ENCODE measurements at places on chromosomes 2 and 18. TPM values are rescaled to one million over a fixed set of nuclear protein-coding genes. Genes with fewer than 3 reads are reported as not detected.
A peak's percentile ranks its signal among the peaks of the same experiment; 100 is the strongest.

GRCh38 chr2:150355440-150355839, 132.0 kb downstream of the RND3 start:
- H3K27ac ChIP-seq, result no peak overlapping the region
- no peak for DNase-seq
- H3K4me1 ChIP-seq, result no peaks in the 10 kb centered on the region
- H3K27me3 ChIP-seq, result no peaks in the 10 kb centered on the region

GRCh38 chr2:26251893-26252292, 7.2 kb downstream of the HADHB start:
- no peaks in the 10 kb centered on the region for H3K27me3 ChIP-seq
- H3K27ac ChIP-seq, result no peak overlapping the region
- no peak overlapping the region for H3K4me3 ChIP-seq
- no peaks in the 10 kb centered on the region for H3K36me3 ChIP-seq

GRCh38 chr2:37585295-37585908, 86.0 kb downstream of the CDC42EP3 start:
- no peaks in the 10 kb centered on the region for H3K27me3 ChIP-seq

DNA sequence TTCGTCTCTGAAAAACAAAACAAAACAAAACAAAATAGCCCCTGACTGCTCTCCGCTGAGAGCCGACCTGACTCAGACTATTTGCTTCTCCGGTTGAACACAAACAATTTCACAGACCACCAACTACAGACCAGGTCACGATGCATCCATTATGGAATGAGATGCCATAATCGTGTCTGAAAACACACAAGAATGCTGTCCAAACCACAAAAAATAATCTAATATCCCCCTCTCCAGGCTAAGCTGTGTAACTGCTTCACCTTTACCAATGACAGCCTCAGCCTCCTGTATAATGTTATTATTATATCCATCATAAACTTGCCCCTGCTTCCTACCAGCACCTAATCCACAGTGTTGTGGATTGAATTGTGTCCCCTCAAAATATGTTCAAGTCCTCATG, 114.7 kb downstream of the DNAH6 start:
- H3K36me3 ChIP-seq, result no peaks in the 10 kb centered on the region
- no peak for DNase-seq
- no peak overlapping the region for H3K4me3 ChIP-seq
- H3K27me3 ChIP-seq, result no peaks in the 10 kb centered on the region

DNA sequence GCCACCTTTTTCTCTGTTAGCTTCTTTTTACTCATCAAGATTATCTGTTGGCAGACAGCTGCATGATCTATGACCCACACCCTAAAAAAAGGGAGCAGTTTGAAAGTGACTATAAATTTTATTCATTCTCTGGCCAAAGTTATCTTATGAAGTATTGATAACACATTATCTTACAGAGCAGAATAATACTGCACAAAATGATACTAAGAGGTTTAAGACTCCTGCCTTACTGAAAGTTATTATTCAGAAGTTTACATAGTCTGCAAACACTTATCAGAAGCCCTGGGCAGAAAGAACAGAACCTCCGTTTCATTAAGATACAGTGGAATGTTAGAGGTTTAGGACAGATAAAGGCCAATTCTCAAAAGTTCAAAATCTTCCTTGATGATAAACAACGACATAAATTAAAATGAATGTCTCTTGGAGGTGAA, 78.2 kb downstream of the ZEB2 start:
- no peak overlapping the region for H3K27ac ChIP-seq
- no peak overlapping the region for H3K4me3 ChIP-seq
- H3K36me3 ChIP-seq, result no peaks in the 10 kb centered on the region
- no peaks in the 10 kb centered on the region for H3K27me3 ChIP-seq

GRCh38 chr2:216202626-216203250, 93.6 kb downstream of the XRCC5 start:
- no peaks in the 10 kb centered on the region for H3K4me1 ChIP-seq
- DNase-seq, result no peak
- H3K36me3 ChIP-seq, result peaks cover 9% of the 10 kb centered on the region
- no peak overlapping the region for H3K4me3 ChIP-seq
- no peak overlapping the region for H3K27ac ChIP-seq
- no peaks in the 10 kb centered on the region for H3K27me3 ChIP-seq

DNA sequence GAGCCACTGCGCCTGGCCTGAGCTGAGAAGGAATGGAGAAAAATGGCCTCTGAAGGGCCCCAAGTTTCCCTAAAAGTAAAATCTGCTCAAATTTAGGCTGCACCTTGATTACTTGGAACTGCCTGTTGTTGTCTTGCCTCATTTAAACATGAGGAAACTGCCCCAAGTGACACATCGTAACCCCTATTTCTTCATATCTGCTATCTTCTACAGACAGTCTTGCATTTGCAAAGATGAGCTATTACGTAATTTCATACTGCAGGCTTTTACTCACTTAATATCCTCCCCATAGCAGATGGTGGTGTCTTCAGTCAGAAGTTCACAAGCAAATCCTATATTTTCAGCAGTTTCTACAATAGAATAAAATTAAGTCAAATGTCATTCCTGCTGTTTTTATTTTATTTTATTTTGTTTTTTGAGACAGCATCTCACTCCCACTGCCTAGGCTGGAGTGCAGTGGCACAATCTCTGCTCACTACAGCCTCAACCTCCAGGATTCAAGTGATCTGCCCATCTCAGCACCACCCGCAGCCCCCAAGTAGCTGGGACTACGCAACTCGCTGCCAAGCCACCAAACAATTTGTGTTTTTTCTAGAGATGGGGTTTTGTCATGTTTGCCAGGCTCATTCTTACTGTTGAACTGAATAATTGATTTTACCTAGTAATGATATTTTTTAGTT, 45.3 kb upstream of the NARS1 start:
- H3K4me1 ChIP-seq, result no peaks in the 10 kb centered on the region
- no peak overlapping the region for H3K27ac ChIP-seq
- H3K4me3 ChIP-seq, result no peak overlapping the region
- H3K36me3 ChIP-seq, result no peaks in the 10 kb centered on the region

- H3K27me3 ChIP-seq, result no peaks in the 10 kb centered on the region
- no peak overlapping the region for H3K27ac ChIP-seq
- no peaks in the 10 kb centered on the region for H3K4me1 ChIP-seq
- H3K36me3 ChIP-seq, result no peaks in the 10 kb centered on the region
- no peak for DNase-seq
Observed at GRCh38 chr2:54678719-54679118, 44.7 kb upstream of the EML6 start.

DNA sequence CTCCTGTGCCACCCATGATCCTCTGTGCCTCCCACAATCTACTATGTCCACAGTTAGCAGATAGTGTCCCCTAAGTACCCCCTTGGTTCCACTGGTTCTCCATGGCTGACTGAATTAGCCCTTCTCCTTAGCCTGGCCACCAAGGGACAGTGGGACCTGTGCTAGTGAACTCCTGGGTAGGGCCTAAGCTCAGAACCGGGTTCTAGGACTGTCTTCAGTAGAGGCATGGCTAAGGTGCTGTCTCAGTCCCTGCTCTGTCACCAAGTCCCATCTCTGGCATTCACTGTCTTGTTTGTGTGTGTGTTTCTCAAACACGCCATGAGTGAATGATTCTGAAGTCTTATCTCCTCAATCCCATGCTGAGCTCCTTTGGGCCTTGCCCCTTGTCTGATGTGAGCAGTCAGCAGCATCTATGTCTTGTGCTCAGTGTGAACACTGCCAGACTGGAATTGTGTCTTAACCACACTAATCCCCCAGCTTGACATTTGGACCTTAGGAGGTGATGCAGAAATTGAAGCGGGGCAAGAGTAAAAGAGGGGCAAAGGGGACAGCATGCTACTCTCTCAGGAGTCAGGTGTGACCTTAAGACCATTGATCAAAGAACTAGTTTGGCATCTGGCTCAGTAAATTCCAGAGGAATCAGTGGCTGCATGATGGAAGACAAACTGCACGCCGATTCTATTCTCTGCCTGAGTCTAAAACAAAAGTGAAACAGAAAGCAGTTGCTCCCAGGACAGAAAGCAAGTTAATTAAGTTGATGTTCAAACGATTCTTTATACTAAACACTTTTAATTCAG, 190.5 kb downstream of the ALPK2 start:
- H3K4me1 ChIP-seq, result peaks cover 4% of the 10 kb centered on the region
- H3K4me3 ChIP-seq, result peak overlapping the region; percentile 9
- no peak overlapping the region for H3K27ac ChIP-seq

DNA sequence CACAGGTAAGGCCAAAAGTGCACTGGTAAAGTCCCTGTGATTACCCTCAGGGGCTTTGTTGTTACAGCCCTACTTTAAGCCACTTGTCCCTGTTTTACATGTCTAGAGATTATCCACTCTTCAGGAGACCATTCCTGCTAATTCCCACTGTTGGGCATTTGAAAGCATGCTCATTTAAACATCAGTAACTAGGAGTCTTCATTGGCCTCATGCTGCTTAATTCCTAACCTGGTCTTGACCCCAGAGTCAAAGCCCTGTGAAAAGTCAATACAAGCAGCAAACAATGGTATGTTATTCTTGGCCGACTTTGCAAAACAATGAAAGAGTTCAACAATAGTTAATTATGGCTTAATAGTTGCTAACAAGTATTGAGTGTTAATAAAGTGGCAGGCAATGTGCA, 23.2 kb downstream of the AFF3 start:
- H3K36me3 ChIP-seq, result no peaks in the 10 kb centered on the region
- H3K27ac ChIP-seq, result no peak overlapping the region
- H3K4me1 ChIP-seq, result no peaks in the 10 kb centered on the region
- H3K4me3 ChIP-seq, result no peak overlapping the region
- no peak for DNase-seq

DNA sequence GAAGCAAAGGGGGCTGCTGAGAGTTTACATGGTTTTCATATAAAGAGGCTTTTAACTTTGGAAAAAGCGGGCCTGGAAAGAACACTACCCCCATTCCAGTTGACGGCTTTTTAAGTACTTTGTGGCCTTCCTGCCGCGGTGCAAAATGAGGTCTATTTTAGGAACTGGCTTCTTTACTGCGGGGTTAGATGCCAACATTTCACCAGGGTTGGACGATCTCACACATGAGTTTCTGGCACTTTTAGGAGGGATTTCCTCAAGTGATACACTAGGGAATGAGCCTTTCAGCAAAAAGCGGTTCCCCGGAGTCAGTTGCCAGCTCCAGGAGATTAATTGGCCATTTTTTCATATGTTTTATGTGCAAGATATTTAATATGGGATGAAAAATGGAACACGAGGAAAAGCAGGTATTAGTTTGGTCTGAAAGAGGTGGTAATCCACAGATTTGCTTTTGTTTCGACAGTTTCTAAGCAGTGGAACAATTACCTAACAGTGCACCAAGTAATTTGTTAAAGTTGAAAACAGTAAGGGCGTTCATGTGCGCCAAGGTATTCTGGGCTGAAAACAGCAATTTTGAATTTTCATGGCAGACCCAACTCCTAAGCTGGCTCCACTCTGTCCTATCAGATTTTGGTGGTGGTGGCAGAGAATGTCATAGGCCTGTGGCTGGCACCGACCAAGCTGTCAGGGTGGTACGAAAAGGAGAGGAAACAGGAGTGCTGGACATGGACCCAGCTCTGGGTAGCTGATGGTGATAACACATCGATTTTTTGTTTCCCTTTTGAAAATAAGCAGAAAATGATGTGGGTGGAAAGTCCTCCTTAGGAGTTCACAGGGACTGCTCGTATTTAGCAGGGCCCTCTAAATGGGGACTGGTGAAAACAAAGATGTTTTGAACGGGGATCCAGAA, 55.6 kb upstream of the FZD5 start:
- no peaks in the 10 kb centered on the region for H3K27me3 ChIP-seq
- peaks cover 7% of the 10 kb centered on the region for H3K4me1 ChIP-seq
- no peak overlapping the region for H3K4me3 ChIP-seq
- DNase-seq, result no peak
- no peak overlapping the region for H3K27ac ChIP-seq
- no peaks in the 10 kb centered on the region for H3K36me3 ChIP-seq

- no peaks in the 10 kb centered on the region for H3K4me1 ChIP-seq
- H3K27me3 ChIP-seq, result no peaks in the 10 kb centered on the region
- no peak overlapping the region for H3K27ac ChIP-seq
- H3K4me3 ChIP-seq, result no peak overlapping the region
Observed at GRCh38 chr18:22378672-22379282, 38.9 kb downstream of the CTAGE1 start.

GRCh38 chr2:14720319-14720718, 87.8 kb downstream of the LRATD1 start:
- no peak for DNase-seq
- no peaks in the 10 kb centered on the region for H3K36me3 ChIP-seq
- H3K4me3 ChIP-seq, result no peak overlapping the region
- no peaks in the 10 kb centered on the region for H3K4me1 ChIP-seq
- no peaks in the 10 kb centered on the region for H3K27me3 ChIP-seq

- H3K36me3 ChIP-seq, result no peaks in the 10 kb centered on the region
- no peak overlapping the region for H3K27ac ChIP-seq
- no peaks in the 10 kb centered on the region for H3K27me3 ChIP-seq
- H3K4me1 ChIP-seq, result no peaks in the 10 kb centered on the region
- no peak for DNase-seq
Observed at GRCh38 chr18:70553936-70554260, 265.1 kb downstream of the SOCS6 start.

DNA sequence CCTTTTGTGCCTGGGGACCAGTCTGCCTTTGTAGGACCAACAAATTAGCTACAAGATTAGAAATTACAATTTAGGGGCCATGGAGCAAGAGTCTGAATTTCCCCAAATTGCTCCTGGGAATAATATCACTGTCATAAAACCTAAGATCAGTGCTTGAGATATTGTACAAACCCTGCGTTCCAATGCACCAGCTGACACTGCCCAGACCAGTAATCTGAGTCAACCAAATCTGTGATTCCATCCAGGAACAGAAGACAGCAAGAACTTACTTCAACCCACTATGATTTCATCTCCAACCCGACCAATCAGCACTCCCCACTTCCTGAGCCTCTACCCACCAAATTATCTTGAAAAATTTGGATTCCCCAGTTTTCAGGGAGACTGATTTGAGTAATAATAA, 1305.0 kb upstream of the NRXN1 start:
- no peak for DNase-seq
- no peak overlapping the region for H3K27ac ChIP-seq
- H3K27me3 ChIP-seq, result no peaks in the 10 kb centered on the region
- no peaks in the 10 kb centered on the region for H3K4me1 ChIP-seq
- H3K4me3 ChIP-seq, result no peak overlapping the region

NRBP1 gene
- total RNA-seq, result 87.7 TPM

INPP5D gene
- total RNA-seq, result 6.5 TPM

IL1F10 gene
- not detected for total RNA-seq

HRH4 gene
- 0.11 TPM for total RNA-seq

TPO gene
- total RNA-seq, result 0.80 TPM
